ENCODE measurements at places on chromosomes 4 and X. TPM values are rescaled to one million over a fixed set of nuclear protein-coding genes. Genes with fewer than 3 reads are reported as not detected.

GRCh38 chrX:16479206-16479869 lies 170.6 kb upstream of the S100G start:
- no peak overlapping the region for H3K4me3 ChIP-seq
- H3K36me3 ChIP-seq: no peaks in the 10 kb centered on the region
- H3K27ac ChIP-seq: no peak overlapping the region
- no peaks in the 10 kb centered on the region for H3K27me3 ChIP-seq

DNA sequence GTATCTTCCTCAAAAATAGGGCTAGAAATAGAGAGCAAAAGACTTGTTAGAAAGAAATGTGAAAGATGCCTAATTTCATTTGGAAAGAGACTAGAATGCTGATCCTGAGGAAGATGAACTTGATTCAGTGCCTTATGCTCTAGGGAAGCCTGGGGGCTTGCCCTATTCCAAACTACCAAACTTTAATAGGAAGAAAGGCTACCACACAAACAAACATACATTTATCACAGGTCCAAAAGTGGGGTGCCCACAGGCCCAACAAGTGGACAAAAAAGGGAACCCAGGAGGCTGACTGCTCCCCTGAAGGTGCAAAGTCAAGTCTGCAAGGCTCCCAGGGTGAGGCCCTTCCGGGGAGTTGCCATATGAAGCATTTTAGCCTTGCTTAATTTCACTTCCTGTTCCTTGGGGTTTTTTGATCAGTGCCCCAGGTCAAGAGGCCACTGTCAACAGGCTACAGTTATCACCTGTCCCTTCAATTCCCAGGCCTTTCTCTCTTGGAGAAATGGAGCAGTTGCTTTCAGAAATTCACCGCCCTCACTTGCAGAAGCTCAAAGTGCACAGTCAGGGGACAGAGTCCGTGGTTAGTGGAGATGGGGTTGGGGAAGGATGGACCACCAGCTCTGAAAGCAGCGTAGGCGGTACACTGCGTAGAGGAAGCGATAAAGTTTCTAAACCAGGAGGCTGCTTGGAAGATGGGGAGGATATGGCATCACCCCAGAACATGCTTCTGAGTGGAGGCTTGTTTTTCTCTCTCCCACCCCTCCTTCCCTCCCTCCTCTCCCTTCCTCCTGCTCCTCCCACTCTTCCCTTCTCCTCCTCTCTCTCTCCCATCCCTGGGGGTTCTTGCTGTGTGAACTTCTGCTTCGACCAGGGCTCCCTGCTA lies 36.4 kb downstream of the TMEM154 start:
- no peak overlapping the region for H3K27ac ChIP-seq
- no peak overlapping the region for H3K4me3 ChIP-seq
- no peaks in the 10 kb centered on the region for H3K4me1 ChIP-seq

- peaks cover 40% of the 10 kb centered on the region for H3K4me1 ChIP-seq
- H3K36me3 ChIP-seq: no peaks in the 10 kb centered on the region
- DNase-seq: peak; percentile 49
- no peaks in the 10 kb centered on the region for H3K27me3 ChIP-seq
Observed at GRCh38 chr4:41538017-41538733, at the start of gene LIMCH1. LIMCH1 (plus strand) TSS chr4:41538157; CDS start chr4:41605996, 67,839 bp downstream.

GRCh38 chr4:56247646-56248045 lies 139.6 kb downstream of the AASDH start:
- H3K27ac ChIP-seq: no peak overlapping the region
- no peaks in the 10 kb centered on the region for H3K36me3 ChIP-seq
- H3K4me1 ChIP-seq: no peaks in the 10 kb centered on the region
- no peak overlapping the region for H3K4me3 ChIP-seq
- DNase-seq: no peak

- H3K4me1 ChIP-seq: no peaks in the 10 kb centered on the region
- H3K27me3 ChIP-seq: no peaks in the 10 kb centered on the region
- DNase-seq: no peak
- H3K36me3 ChIP-seq: no peaks in the 10 kb centered on the region
- no peak overlapping the region for H3K4me3 ChIP-seq
- H3K27ac ChIP-seq: no peak overlapping the region
Observed at GRCh38 chr4:109977854-109978501, 65.3 kb downstream of the EGF start.

DNA sequence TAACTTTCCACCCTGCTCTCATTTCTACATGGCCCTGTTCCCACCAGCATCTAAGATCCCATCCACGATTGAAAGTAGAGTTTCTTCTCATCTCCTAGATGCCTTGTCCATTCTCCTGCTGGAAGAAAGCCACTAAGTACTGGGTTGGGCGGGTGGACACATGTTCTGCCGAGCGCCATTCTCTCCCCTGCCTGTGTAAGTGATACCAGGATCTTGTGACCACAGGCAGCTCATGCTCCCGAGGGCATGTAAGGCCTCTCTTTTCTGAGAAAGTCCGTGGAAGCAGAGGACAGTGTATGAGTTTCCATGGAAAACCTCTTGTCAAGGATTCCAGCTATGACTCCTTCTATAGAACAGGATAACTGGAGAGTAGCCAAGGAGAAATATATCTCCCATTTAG lies 3.3 kb upstream of the SLC25A4 start:
- H3K27me3 ChIP-seq: peaks cover 13% of the 10 kb centered on the region
- H3K4me3 ChIP-seq: no peak overlapping the region
- H3K36me3 ChIP-seq: no peaks in the 10 kb centered on the region
- H3K27ac ChIP-seq: no peak overlapping the region
- peaks cover 18% of the 10 kb centered on the region for H3K4me1 ChIP-seq
- DNase-seq: no peak

DNA sequence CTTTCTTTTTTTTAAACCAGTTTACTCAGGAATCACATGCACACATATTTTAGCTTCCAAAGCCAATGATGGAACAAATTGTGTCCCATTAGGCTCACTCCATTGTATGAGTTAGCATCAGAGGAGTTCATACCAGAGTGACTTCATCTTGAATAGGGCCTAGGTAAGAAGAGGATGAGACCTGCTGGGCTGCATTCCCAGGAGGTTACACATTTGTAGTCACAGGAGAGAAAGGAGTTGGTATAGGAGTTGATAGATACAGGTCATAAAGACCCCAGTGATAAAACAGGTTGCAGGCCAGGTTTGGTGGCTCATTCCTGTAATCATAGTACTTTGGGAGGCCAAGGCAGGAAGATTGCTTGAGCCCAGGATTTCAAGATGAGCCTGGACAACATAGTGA lies 9.3 kb downstream of the PDGFRA start:
- no peaks in the 10 kb centered on the region for H3K27me3 ChIP-seq
- no peaks in the 10 kb centered on the region for H3K36me3 ChIP-seq
- H3K27ac ChIP-seq: no peak overlapping the region
- DNase-seq: no peak
- peaks cover 13% of the 10 kb centered on the region for H3K4me1 ChIP-seq
- H3K4me3 ChIP-seq: no peak overlapping the region

- H3K4me3 ChIP-seq: no peak overlapping the region
- no peaks in the 10 kb centered on the region for H3K4me1 ChIP-seq
- no peaks in the 10 kb centered on the region for H3K27me3 ChIP-seq
- DNase-seq: no peak
Observed at GRCh38 chr4:164997324-164997723, 19.9 kb upstream of the TRIM61 start.

DNA sequence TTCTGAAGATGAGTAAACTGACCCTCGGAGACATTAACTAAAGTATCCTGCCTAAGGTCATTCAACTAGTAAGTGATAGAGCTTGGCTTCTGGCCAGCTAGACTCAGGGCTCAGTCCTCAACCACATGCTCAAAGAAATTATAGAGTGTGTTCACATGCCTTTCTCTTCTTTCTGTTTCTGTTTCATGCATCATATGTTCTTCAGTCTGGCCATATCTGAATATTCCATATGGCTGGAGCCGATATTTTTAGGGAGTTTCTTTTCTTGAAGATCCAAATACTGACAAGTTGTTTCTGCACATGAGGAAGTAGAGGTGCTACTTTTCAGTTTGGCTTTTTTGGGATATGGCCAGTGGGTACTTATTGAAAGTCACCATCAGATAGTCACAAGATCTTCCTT lies 44.9 kb downstream of the MMRN1 start:
- H3K4me1 ChIP-seq: no peaks in the 10 kb centered on the region
- no peak for DNase-seq
- H3K4me3 ChIP-seq: no peak overlapping the region

- H3K27me3 ChIP-seq: no peaks in the 10 kb centered on the region
- DNase-seq: no peak
- no peaks in the 10 kb centered on the region for H3K4me1 ChIP-seq
- no peaks in the 10 kb centered on the region for H3K36me3 ChIP-seq
- no peak overlapping the region for H3K4me3 ChIP-seq
- no peak overlapping the region for H3K27ac ChIP-seq
Observed at GRCh38 chr4:100367451-100367850, 150.4 kb downstream of the EMCN start.

- H3K36me3 ChIP-seq: no peaks in the 10 kb centered on the region
- no peak overlapping the region for H3K27ac ChIP-seq
- no peak overlapping the region for H3K4me3 ChIP-seq
- no peaks in the 10 kb centered on the region for H3K4me1 ChIP-seq
Observed at GRCh38 chr4:108540536-108540935, 79.8 kb upstream of the RPL34 start.

- no peak overlapping the region for H3K27ac ChIP-seq
- no peak for DNase-seq
Observed at GRCh38 chrX:150889131-150889530, 9.3 kb downstream of the CD99L2 start.

GRCh38 chr4:184039963-184040383 lies 134.9 kb downstream of the STOX2 start:
- H3K4me3 ChIP-seq: peak overlapping the region; percentile 27
- no peaks in the 10 kb centered on the region for H3K36me3 ChIP-seq
- H3K27ac ChIP-seq: no peak overlapping the region

DNA sequence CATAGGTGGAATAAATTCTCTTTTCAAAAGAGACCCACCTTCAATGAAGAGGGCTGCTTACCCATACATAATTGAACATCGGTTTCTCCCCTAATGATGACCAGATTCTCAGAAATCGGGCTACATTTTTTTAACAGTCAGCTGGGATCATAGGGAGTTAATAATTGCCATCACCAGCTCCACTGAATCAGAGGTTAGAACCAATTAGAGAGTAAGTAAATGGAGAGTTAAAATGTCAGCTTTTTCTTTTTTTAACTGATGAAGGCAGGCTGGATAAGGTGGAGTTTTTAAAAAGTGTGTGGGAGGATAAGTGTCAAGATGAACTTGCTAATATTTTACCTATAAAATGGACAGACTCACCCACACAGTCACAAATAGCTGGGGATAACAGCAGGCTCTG lies 584.5 kb upstream of the NR3C2 start:
- no peak overlapping the region for H3K4me3 ChIP-seq
- no peak for DNase-seq
- no peaks in the 10 kb centered on the region for H3K36me3 ChIP-seq
- no peak overlapping the region for H3K27ac ChIP-seq

DNA sequence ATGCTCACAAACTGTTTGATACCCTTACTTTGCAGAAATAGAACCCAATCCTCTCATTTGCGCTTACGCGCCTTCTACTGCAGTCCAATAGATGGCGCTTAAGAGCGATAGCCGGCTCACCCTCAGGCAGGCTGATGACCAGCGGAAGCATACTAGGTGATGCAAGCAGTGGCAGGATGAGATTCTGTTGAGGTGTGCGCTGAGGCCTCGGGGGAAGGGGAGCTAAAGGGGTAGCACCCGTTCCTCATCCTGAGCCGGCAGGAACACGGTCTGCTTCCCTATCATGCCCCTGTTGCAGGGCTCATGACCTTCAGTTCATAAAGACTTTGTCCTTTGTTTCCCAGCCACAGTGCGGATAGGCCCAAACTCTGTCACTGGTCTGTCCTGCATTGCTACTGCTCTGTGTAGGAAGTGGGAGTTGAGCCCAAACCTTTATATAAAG lies 628.9 kb downstream of the TLL1 start:
- no peak overlapping the region for H3K4me3 ChIP-seq
- H3K36me3 ChIP-seq: no peaks in the 10 kb centered on the region
- no peak overlapping the region for H3K27ac ChIP-seq
- H3K4me1 ChIP-seq: no peaks in the 10 kb centered on the region
- DNase-seq: no peak

DNA sequence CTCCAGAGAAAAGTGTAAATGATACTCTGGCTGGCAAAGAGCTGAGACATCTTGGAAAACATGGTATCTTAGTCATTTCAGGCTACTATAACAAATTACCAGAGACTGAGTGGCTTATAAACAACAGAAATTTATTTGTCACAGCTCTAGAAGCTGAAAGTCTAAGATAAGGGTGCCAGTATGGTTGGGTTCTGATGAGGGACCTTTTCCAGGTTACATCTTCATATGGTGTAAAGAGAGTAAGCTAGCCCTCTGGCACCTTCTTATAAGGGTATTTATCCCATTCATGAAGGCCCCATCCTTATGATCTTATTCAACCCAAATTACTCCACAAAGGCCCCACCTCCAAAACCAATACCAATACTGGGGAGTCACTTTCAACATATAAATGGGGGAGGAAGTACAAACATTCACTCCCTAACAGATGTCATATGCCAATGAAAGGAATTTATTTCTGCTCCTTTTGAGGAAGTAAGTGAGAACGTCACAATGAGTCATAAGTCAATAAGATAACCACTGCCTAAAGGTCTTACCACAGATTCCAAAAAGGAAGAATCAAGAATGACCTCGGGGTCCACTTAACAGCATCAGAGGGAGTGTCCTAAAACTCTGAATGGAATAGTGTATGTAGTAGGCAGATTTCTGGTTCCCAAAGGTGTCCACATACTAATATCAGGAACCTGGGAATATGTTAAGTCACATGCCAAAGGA lies 246.6 kb downstream of the OPHN1 start:
- no peaks in the 10 kb centered on the region for H3K27me3 ChIP-seq
- DNase-seq: no peak
- no peaks in the 10 kb centered on the region for H3K36me3 ChIP-seq

DNA sequence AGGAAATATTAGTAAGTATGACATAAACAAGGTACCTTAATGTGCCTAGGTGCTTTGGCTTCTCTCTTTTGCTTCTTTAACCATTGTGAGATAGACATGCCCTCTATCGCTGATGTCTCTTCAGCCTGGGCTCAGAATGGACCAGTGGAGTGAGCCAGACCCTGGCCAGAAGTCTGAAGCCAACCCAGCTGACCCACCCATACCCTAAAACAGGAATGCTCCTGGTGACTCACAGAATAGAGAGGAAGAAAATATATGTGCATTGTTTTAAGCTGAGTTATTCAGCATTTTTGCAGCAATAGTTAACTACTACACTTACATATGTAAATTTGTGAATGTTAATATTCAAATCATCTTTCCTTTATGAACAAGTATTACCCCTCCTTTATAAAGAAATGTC lies 167.5 kb upstream of the PCDH10 start:
- no peaks in the 10 kb centered on the region for H3K36me3 ChIP-seq
- no peak overlapping the region for H3K4me3 ChIP-seq
- H3K4me1 ChIP-seq: no peaks in the 10 kb centered on the region

GRCh38 chr4:111269439-111269838 lies 646.6 kb upstream of the PITX2 start:
- H3K36me3 ChIP-seq: no peaks in the 10 kb centered on the region
- no peak for DNase-seq
- no peaks in the 10 kb centered on the region for H3K4me1 ChIP-seq
- H3K27ac ChIP-seq: no peak overlapping the region
- no peak overlapping the region for H3K4me3 ChIP-seq

- no peaks in the 10 kb centered on the region for H3K27me3 ChIP-seq
- H3K36me3 ChIP-seq: no peaks in the 10 kb centered on the region
- H3K4me1 ChIP-seq: no peaks in the 10 kb centered on the region
- H3K4me3 ChIP-seq: no peak overlapping the region
- no peak overlapping the region for H3K27ac ChIP-seq
Observed at GRCh38 chr4:10917566-10917965, 233.0 kb upstream of the CLNK start.

MAGEA2 gene
- not detected for total RNA-seq

HTRA3 gene
- total RNA-seq: 15.5 TPM

HAND2 gene
- total RNA-seq: 0.35 TPM

SHISA3 gene
- total RNA-seq: 3.7 TPM

SLC9B1 gene
- total RNA-seq: 0.74 TPM

PPEF2 gene
- not detected for total RNA-seq

PNMA6A gene
- 1.2 TPM for total RNA-seq

EVC gene
- total RNA-seq: 24.3 TPM

IQCM gene
- not detected for total RNA-seq

F8A3 gene
- not detected for total RNA-seq

All from lower lobe of right lung (tissue), 2 donors.